Nucleus accumbens (tissue), 56 donors: ENCODE measurements at places on chromosomes 12 and 14.

- peak; percentile 31 for DNase-seq
These were observed 63.3 kb upstream of the HSPB8 start for GRCh38 chr12:119115296-119115905.

DNA sequence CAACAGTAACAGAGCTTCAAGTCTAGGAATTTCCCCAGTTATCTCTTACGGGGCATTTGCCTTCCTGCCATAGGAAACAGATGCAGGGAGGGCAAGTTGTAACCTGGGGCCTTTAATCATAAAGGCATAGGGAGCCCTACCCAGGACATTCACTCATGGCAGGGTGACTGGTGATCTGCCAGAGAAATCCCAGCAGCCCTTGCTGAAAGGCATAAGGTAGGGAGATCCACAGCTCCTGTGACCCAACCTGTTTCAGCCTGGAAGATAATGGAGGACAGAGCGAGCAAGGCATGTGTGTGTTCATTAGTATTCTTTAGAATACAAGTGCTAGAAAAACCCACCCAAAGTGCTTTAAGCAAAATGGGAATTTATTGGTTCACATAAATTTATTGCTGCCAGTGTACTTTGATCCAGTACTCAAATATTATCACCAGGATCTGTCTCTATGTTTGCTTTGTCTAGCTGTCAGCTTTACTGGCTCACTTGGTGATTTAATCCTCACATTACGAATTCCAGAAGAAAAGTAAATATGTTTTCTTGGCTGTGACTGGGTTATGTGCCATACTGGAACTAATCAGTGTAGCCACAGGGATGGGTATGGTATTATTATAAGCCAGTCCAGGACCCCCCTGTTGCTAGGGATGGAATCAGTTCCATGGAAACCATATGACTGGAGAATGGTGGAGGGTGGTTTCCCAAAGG, 21.1 kb upstream of the AKAP6 start:
- DNase-seq: no peak

- no peak for DNase-seq
These were observed 4.8 kb downstream of the YBX3 start for GRCh38 chr12:10718279-10718821.

GRCh38 chr12:75271576-75271975, 58.5 kb downstream of the CAPS2 start:
- no peak for DNase-seq
